ENCODE measurements at places on chromosomes 3 and 15. TPM values are rescaled to one million over a fixed set of nuclear protein-coding genes. Genes with fewer than 3 reads are reported as not detected.

HGD gene
- 15.7 TPM for total RNA-seq

LRRN1 gene
- 1.2 TPM for total RNA-seq

ZIC4 gene
- not detected for total RNA-seq

CXCR6 gene
- total RNA-seq: 1.7 TPM

TMEM108 gene
- total RNA-seq: 3.4 TPM

ANP32A gene
- total RNA-seq: 113 TPM

WNT5A gene
- 3.6 TPM for total RNA-seq

ROPN1 gene
- total RNA-seq: 0.41 TPM

DNA sequence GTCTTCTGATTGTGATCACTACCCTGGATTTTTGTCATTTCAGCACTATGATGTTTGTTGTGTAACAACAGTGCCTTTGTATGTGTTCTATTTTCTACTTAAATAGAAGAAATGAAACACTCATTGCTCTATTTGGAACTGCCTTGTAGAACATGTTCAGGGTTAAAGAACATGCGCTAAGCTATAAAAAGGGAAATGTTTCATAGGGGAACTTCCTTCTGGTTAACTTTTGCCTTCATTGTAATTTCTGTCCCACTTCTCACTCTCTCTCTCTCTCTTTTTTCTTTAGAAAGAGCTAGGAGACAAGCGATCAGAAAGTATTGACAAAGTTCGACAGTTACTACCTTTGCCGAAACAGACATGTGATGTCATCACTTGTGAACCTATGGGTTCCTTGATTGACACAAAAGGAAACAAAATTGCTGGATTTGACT, at the start of gene P2RY12:
P2RY12 (minus strand) TSS at position 13 of the 434 bp plus-strand sequence. CDS start 45,908 bp downstream, outside the sequence.
- no peak for DNase-seq

GRCh38 chr15:60379525-60380274, 18.1 kb downstream of the ANXA2 start:
- DNase-seq: no peak

DNA sequence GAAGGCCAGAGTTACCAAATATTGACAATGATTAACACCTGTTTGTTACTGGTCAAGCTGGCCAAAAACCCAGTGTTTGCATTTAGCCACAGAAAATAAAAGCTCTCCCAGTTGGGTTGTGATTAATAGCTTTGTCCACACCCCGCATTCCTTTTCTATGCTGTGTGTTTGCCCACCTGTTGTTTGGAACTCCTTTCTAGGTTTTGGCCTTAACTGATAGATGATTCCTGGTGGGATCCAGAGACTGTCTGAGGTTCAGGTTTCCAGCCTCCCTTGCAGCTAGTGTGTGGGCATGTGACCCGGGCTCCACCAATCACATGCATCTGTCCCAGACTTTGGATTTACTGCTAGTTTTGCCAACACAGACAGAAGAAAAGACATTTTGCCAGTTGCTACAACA, 83.8 kb downstream of the PTPRG start:
- no peak for DNase-seq
